ENCODE measurements at places on chromosomes 3 and 15.

DNA sequence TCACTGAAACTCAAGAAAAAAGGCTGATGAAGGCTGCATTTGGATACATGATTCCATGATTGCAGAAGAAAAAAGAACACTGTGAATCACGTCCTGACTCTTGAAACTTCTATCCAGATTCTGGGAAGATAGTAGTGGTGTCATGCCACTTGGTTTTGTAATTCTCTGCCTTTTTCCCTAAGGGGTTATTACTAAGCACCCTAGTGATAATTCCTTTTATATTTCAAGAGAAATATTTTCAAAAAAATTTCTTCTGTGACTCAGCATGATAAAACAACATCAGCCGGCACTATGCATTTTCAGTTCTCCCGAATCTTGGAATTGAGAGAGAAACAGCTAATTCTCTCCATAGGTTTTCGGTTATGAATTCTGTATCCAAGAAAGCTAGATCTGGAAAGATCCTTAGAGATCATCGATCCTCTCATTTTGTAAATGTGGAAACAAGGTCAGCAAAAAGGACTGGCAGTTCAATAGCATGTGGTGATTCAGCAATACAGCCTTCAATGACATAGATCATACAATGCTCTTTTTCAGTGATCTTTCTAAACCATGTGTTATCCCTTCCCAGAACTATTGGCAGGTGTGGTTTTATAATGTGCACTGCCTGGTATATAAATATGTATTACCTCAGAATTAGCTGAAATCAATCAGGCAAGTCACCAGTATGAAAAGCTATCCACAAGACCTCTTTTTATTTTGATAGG lies 42.6 kb upstream of the TP63 start:
- no peak for DNase-seq

DNA sequence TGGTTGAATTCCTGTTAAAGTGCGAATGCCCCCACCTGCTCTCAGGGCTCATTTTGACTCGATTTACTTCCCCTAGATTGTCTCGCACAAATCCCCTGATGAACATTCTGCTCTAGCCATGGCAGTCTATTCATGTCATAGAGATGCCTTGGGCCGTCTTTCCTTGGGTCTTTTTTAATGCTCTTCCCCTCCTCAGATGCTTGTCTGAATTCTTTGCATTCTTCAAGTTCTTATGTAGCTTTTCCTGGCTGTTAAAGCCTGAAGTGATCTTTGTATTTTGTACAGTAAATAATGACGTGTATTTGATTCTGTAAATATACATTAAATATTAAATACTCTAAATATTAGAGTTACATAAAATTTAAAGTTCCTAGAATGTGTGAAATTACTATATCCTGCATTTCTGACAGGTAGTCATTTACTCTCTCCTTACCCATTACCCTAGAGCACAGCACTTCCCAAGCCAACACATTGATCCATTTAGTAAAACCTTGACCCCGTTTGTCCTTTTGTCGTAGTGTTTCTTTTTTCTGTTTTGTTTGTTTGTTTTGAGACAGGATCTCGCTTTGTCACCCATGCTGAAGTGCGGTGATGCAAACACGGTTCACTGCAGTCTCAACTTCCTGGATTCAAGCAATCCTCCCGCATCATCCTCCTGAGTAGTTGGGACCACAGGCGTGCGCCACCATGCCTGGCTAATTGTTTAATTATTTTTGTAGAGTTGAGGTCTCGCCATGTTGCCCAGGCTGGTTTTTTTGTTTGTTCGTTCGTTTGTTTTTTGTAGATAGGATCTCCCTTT lies 47.9 kb downstream of the YEATS2 start:
- no peak for DNase-seq

GRCh38 chr15:85361323-85361722 lies 19.1 kb upstream of the AKAP13 start:
- DNase-seq, result no peak

DNA sequence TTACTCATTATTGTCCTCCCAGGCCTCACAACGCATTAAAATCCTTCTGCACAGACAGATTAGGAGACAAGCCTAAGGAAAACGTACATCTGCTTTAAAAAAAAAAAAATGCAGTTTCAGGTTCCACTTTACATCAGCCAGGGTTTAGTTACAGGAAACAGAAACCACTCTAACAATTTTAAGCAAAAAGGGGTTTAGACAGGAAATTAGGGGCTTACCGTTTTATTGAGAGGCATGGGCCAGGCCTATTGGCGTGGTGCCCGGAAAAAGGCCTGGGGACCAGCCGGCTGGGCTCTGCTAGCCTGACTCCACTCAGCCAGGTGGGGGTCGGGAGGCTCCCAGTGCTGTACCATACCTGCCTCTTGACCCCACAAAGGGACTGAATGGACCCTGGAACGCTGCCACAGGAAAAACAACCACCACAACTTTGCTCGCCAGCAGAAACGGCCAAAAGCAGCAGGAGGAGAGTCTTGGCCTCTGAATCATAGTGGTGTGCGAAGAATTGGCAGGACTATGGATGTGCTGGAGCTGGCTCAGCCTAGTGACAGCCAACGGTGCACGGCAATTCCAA lies 124.3 kb downstream of the CHSY1 start:
- DNase-seq, result peak; percentile 76

DNA sequence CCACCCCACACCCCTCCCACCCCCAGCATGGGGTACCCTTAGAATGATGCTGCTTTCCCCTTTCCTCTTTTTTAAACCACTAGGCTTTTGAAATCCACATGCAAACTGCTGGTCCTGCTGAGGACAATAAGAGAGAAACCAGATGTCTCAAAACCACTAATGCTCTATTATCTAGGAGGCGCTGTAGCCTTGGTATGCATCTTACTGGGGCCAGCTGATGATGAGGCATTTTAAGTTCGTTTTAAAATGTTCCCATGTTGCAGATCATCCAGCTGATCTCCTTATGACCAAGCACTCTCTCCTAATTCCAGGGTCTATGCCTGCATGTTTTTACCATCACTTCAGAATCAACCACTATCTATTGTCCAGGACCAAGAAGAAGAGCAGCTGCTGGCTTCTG lies 1.3 kb downstream of the NME9 start:
- no peak for DNase-seq

GRCh38 chr15:70605606-70606410 lies 157.6 kb downstream of the UACA start:
- no peak for DNase-seq

GRCh38 chr3:48558493-48559134 lies 2.0 kb upstream of the PFKFB4 start:
- DNase-seq, result no peak

DNA sequence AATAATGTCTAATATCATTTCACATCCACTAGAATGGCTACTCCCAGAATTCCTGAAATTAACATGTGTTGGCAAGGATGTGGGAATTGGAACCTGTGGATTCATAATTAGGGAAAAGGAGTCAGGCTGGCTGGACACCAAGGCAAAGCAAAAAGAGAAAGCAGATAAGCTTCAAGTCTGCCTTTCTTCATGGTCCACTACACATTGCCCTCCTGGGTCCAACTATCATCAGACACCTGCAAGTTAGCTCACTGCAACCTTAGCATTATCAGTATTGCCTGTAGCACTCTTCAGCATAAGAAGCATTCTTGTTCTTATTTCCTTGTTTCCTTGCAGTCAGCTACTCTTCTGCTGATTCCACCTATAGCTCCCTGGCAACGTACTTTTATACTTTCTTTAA lies 124.3 kb downstream of the ZNF280D start:
- no peak for DNase-seq

DNA sequence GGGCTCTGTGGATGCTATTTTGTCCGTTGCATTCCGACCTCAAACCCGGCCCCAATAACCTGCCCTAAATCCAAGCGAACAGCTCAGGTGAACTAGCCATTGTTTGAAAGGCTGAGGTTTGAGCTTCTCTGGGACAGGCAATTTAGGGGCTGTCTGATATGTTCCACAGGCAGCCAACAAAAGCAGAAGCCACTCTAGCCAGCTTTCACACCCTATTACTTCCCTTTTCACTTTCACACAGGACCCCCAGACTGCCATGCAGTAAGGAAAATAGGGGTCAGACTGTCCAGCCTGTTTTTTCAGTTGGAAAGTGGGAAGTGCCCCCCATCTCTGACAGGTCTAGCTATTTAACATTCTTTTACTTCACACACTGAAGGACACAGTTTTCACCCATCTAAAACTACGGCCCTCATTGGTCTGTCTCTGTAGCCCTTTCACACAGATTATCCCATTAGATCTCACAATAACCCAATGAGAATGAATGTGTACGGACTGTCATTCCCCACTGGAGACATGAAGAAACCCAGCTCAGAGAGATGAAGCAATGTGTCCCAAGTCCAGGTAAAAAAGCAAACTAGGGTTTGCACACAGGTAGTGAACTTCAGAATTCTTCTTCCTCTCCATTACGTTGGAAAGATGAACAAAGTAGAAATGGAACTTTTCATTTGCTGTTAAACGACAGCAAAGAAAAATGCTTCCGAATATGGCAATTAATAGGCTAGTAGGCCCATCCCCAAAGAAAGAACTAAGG lies 1.9 kb downstream of the CCDC12 start:
- no peak for DNase-seq

DNA sequence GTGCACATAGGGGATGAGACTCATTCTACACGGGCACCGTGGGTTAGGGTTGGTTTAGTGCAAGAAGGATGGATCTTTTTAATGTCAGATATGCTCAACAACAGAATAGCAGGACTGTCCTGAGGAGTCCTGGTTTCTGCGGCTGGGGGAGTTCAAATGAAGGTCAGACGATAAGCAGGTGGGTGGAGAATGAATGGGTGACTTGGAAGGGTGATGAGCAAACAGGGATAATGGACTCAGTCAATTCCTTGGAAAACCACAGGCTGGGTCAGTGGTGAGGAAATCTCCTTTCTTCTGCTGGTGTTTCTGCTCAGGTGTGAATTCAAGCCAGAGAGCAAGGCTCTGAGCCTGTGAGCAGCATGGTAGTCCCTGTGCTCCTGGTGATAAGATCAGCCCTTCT lies 59.9 kb downstream of the MESD start:
- no peak for DNase-seq

- DNase-seq, result no peak
Observed at GRCh38 chr3:73419942-73420341, 204.8 kb downstream of the PDZRN3 start.

- DNase-seq, result no peak
Observed at GRCh38 chr15:99248000-99248715, 1.2 kb downstream of the TTC23 start.

- peak; percentile 31 for DNase-seq
Observed at GRCh38 chr3:155853214-155854140, 750 bp downstream of the SLC33A1 start.

- DNase-seq, result no peak
Observed at GRCh38 chr15:25849157-25849921, 13.8 kb downstream of the ATP10A start.

All from activated CD4-positive, alpha-beta T cell treated with anti-CD3 and anti-CD28 coated beads, Interleukin-2, Interleukin-4, amounts not matched to agents 100 ng/mL and 50 ng/mL, durations not matched to agents 16 hours and 8 hours (primary cell).